ENCODE measurements at places on chromosomes 1 and 21. TPM values are rescaled to one million over a fixed set of nuclear protein-coding genes. Genes with fewer than 3 reads are reported as not detected.

BGLAP gene
- 2.8 TPM for total RNA-seq

BRDT gene
- not detected for total RNA-seq

TRIM45 gene
- 6.7 TPM for total RNA-seq

DNA sequence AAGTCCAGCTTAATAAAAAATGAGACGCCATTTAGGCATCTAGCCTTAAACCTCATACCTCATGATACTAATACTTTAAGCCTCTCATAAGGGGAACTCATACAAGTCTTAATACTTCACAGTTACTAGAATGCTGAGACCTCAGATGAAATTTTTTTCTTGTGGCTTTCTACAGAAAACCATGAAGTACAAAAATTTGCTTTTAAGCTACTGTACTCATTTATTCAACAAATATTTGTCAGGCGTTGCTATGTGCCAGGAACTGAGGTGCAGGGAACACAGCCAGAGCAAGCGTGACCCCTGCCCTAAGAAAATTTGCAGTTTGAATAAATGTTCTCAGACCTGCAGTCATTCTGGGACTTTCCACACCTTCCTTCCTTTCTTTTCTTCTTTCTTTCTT lies 150.6 kb downstream of the MRPL39 start:
- no peaks in the 10 kb centered on the region for H3K36me3 ChIP-seq
- H3K27me3 ChIP-seq, result no peaks in the 10 kb centered on the region
- no peak for DNase-seq

DNA sequence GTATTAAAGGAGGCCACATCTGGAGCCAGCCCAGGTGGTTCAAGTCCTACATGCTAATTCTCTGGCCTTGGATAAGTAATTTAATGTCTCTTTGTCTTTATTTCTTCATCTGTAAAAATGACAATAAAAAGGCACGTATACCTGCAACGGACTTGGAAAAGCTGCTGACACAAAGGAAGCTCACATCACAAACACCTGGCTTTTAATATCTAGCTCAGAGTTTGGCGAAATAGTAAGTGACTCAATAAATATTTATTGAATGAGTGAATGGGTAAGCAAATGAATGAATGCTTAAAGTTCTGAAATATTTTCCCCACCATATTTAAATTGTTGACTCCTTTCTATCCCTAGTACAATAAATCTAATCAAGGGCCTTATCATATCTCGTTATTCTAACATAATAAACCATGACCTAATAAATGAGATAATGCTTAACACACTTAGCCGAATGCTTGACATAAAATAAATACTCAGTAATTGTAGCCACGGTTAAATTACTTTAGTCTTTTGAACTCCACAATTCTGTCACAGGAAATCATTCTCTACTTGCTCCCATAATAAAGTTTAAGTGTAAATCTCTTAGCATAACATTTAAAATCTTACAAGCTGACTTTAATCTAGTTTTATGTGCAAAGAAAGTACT lies 74.7 kb upstream of the PALMD start:
- H3K4me3 ChIP-seq, result no peak overlapping the region
- H3K27me3 ChIP-seq, result peaks cover 54% of the 10 kb centered on the region
- H3K4me1 ChIP-seq, result no peaks in the 10 kb centered on the region
- no peak for DNase-seq

DNA sequence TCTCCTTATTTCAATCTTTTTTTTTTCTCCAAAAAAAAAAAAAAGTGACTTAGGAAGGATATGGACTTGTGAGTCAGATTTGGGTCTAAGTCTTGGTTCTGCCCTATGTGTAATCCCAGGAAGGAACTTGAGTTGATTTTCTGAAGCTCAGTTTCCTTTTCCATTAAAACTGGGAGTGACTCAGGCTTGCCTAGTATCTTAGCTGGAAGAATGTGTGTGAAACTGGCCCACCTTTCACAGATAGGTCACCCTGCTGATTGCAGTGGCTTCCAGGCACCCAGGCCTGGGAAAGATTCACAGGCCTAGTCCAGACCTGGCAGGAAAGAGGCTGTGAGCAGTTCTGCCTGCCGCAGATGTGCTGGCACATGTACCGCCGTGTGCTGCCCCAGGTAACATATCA lies 218.3 kb upstream of the HOOK1 start:
- no peaks in the 10 kb centered on the region for H3K4me1 ChIP-seq
- no peak overlapping the region for H3K4me3 ChIP-seq
- H3K27ac ChIP-seq, result no peak overlapping the region

DNA sequence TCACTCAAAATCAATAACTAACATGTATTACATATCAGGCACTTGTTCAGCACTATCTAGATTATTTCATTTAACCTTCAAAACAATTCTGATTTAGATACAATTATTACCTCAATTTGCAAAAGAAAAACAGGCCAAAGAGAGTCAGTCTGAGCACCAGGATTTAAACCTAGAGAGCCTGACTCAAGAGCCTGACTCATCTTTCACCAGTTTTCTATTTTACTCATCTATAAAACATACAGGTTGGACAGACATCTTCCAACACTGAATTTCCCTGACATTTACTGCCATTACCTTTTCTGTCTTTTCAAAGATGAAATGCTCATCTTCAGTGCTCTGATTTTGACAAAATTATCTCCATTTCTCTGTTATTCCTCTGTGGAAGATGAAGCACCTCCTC lies 116.5 kb downstream of the MRPL39 start:
- no peaks in the 10 kb centered on the region for H3K27me3 ChIP-seq
- no peak overlapping the region for H3K4me3 ChIP-seq
- H3K27ac ChIP-seq, result no peak overlapping the region
- no peak for DNase-seq
- H3K4me1 ChIP-seq, result no peaks in the 10 kb centered on the region

DNA sequence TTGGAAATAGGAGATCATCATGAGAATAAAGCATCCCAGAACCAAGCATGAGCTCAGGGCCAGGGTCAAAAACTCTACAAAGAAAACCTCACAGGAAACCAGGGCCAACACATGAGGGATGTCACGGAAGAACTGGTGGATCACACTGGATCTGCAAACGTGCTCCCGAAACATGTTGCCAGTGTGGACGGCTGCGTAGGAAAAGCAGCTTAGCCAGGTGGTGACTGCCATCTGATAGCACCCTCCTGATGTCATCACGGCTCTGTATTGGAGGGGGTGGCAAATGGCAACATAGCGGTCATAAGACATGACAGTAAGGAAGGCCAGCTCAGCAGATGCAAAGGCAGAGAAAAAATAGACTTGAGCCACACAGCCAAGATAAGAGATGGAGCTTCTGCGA lies 20.9 kb downstream of the OR14I1 start:
- no peak for DNase-seq
- no peak overlapping the region for H3K27ac ChIP-seq
- no peak overlapping the region for H3K4me3 ChIP-seq

- no peak overlapping the region for H3K4me3 ChIP-seq
- H3K36me3 ChIP-seq, result no peaks in the 10 kb centered on the region
- no peaks in the 10 kb centered on the region for H3K4me1 ChIP-seq
- H3K27ac ChIP-seq, result no peak overlapping the region
These were observed 91.7 kb upstream of the GNG4 start for GRCh38 chr1:235741294-235741693.

DNA sequence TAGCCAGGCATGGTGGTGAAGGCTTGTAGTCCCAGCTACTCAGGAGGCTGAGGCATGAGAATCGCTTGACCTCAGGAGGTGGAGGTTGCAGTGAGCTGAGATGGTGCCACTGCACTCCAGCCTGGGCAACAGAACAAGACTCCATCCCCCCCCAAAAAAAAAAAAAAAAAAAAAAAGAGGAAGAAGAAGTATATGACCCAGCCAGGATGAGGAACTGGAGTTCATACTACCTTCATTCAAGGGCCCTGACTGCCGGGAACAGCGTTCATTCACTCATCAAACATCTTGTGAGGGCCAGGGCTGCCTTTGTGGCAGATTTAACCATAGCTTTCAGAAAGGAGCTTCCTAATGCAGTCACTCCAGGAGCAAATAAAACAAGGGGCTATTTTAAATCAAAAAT lies 127.6 kb downstream of the MRPS6 start:
- H3K4me3 ChIP-seq, result no peak overlapping the region
- no peak for DNase-seq
- no peaks in the 10 kb centered on the region for H3K36me3 ChIP-seq
- H3K27ac ChIP-seq, result no peak overlapping the region
- peaks cover 29% of the 10 kb centered on the region for H3K4me1 ChIP-seq

DNA sequence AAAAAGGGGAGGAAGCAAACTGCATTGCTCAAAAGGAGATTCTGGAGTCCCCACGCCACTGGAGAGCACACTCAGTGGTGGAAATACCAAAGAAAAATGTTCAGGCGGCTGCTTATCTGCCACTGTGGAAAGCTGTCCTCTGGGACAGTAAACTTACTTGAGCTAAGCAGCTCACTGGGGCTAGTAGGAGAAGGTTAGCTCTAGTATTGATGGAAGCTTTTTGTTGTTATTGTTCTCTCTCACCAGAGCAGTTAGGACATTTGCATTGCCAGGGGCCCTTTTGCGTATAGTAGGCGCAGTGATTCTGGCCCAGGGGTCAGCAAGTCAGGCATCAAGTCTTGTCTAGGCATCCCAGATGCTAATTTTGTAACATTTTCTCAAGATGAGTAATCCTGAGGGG lies 15.6 kb downstream of the BACE2 start:
- H3K27me3 ChIP-seq, result no peaks in the 10 kb centered on the region
- no peak for DNase-seq
- H3K4me1 ChIP-seq, result no peaks in the 10 kb centered on the region
- H3K4me3 ChIP-seq, result no peak overlapping the region
- H3K36me3 ChIP-seq, result no peaks in the 10 kb centered on the region
- no peak overlapping the region for H3K27ac ChIP-seq

- no peaks in the 10 kb centered on the region for H3K27me3 ChIP-seq
- DNase-seq, result no peak
- H3K27ac ChIP-seq, result no peak overlapping the region
- no peaks in the 10 kb centered on the region for H3K36me3 ChIP-seq
- H3K4me3 ChIP-seq, result no peak overlapping the region
These were observed 37.2 kb downstream of the VN1R5 start for GRCh38 chr1:247293047-247293446.

DNA sequence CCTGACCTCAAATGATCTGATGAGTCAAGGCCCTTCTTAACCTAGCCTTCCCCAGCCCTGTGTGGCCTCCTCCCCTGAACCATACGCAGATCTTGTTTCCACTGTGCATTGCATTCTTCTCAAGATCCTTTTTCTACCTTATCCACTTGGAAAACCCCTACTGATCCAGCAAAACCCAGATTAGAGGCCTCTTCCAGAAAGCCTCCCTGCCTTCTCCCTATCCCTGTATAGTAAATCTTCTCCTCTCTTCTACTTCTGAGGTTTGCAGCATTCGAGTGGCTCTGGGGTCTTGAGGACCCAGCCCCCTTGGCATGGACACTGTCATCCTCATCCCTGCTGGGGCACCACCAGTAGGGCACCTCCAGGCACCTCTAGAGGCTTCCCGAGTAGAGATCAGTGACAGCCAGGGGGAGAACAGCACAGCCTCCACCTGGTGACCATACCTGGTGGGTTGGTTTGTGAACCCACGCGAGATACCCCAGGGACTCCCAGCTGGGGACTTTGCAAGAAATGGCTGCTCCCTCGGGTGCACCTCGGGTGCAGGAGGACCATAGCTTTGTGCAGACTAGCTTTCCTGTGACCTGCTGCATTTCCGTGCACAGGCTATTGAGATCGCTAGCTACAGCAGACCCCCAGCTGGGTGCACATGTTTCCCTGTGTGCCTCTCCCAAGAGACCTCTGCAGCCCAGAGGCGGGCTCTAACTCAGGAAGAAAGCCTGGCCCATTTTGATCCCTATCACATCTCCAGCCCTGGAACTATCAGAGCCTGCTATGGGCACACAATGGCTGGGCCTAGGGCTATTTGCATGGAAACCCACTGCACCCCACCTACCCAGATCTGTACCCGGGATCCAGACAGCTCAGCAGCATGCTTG lies 34.2 kb downstream of the MATN1 start:
- H3K36me3 ChIP-seq, result no peaks in the 10 kb centered on the region
- no peak overlapping the region for H3K27ac ChIP-seq
- H3K4me1 ChIP-seq, result no peaks in the 10 kb centered on the region

- no peaks in the 10 kb centered on the region for H3K36me3 ChIP-seq
- no peak overlapping the region for H3K4me3 ChIP-seq
- H3K27ac ChIP-seq, result no peak overlapping the region
These were observed 14.4 kb upstream of the FNBP1L start for GRCh38 chr1:93433407-93433961.

DNA sequence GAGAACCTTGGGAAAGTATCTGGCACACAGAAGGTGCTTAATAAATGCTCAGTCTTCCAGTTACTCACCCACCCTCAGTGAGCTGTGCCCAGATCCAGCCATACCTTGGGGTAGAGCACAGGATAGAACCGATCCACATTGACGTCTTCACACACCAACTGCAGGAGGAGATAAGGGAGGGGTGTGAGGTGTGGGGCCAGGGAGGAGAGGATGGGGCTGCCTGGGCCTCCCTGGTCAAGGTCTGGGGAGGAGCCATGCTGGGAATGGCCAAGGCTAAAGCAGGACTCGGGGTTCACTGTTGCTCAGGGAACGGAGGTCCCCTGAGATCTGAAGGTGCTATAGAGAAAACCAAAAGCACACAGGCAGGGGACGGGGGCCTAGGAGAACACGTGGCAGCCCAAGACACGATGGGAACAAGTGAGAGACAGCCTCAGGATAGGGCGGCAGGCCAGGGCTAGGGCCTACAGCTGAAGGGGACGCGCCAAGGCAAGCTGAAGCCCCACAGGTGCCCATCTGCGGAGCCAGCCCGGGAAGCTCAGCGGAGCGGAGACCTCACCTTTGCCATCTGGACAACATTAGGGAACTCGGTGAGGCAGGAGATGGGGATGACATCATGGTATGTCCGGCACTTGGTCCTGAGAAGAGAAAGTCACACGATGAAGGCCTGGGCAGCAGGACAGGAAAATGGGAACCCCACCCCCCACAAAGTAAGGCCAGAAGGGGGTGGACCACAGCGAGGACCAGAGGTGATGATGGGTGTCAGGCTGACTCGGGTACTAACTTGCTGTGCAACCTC lies 55.9 kb downstream of the RAP1GAP start:
- no peaks in the 10 kb centered on the region for H3K27me3 ChIP-seq
- no peak for DNase-seq
- H3K36me3 ChIP-seq, result peaks cover 14% of the 10 kb centered on the region
- H3K27ac ChIP-seq, result no peak overlapping the region

DNA sequence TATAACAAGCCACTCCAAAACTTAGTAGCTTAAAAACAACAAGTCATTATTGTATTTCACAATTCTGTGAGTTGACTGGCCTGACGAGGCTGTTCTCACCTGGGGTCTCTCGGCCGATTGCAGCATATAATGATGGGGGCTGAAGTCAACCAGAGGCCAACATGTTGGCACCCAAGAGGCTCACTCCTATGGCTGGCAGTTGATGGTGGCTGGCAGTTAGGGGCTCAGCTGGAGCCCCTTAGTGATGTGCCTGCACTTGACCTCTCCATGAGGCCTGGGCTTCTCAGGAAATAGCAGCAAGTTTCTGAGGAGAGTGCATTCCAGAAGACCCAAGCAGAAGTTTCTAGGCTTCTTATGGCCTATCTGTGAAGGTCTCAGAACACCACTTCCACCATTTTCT lies 459.4 kb downstream of the NPHP4 start:
- no peak for DNase-seq
- H3K4me1 ChIP-seq, result no peaks in the 10 kb centered on the region
- no peak overlapping the region for H3K4me3 ChIP-seq
- H3K27me3 ChIP-seq, result peaks cover 10% of the 10 kb centered on the region
- no peaks in the 10 kb centered on the region for H3K36me3 ChIP-seq
